ENCODE measurements at places on chromosomes 5 and 9.

DNA sequence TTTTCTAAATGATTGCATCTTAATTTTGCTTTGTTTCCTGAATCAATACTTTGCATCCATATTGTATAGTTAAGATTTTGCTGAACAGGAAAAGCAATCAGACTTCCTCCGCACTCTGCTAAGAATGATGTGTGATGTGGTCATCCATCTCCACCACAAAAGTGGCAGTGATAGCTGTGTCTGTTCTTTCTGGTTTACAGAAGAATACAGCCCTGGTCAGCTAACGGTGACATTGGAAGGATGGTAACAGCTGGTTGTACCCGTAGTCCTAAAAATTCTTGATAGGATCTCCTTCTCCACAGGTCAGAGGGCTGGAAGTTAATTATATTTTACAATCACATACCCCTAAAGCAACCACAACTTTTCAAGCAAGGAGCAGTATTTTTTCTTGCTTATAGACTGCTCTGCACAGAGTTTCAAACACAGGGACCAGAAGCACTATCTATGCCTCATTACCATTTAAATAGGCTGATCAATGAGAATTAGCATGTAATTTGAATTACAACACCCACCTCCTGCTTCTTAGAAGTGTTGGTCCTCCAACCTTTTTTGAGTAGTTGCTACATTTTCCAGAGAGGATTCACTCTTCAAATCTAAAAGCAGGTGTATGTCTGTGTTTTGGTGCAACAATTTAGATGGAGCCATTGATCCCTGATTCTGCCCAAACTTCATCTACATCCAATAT, 1191.9 kb upstream of the NUDT12 start:
- no peak for DNase-seq

GRCh38 chr9:7094576-7094975, 336.8 kb downstream of the KDM4C start:
- DNase-seq = no peak

GRCh38 chr5:18048449-18048848, 414.2 kb downstream of the TAF11L14 start:
- DNase-seq = no peak

DNA sequence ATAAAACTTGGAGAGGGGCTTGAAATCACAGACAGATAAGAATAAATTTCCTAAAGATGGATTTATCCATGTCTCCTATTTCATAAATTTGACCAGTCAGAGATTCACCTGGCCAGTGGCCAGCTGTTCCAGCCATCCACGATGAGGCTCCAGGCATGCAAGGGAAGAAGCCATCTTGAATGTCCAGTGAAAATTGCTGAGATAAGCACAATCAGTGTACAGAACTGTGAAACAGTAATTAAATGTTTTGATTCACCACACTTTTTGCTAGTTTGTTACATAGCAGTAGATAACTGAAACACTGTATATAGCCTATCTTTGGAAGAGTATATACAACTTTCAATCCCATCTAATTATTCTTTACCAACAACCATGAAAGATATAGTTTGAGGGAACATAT, 163.5 kb downstream of the HINT1 start:
- no peak for DNase-seq

DNA sequence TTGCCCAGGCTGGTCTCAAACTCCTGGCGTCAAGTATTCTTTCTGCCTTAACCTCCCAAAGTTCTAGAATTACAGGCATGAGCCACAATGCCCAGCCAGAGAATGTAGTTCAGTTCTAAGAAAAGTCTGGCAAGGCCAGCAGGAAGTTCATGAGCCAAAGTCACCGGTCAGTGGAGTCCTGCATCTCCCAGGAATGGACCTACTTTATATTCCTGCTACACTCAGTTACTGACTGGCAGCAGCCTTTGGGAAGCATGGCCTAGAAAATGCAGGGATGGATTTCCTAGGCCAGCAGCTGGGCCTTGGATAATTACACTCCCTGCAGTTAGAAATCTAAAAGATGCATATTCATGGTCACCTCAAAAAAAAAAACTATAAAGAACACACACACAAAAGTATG, 135.7 kb downstream of the CAAP1 start:
- no peak for DNase-seq

GRCh38 chr5:136123236-136123768, 9.3 kb upstream of the SMAD5 start:
- no peak for DNase-seq

DNA sequence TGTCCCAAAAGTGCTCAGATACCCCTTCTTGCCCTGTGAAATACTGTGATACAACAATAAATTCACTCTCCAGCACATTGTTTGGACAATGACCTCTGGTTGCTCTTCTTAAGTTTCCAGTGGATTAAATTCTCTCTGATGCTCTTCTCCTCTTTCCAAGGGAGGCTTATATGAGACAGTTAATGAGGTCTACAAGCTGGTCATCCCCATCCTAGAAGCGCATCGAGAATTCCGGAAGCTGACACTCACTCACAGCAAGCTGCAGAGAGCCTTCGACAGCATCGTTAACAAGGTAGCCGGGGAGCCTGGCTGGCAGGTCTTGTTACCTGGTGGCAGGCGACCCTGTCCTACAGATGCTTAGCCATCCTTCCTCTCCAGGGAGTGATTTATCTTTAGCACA, 226.5 kb downstream of the DOCK8 start:
- DNase-seq = no peak

DNA sequence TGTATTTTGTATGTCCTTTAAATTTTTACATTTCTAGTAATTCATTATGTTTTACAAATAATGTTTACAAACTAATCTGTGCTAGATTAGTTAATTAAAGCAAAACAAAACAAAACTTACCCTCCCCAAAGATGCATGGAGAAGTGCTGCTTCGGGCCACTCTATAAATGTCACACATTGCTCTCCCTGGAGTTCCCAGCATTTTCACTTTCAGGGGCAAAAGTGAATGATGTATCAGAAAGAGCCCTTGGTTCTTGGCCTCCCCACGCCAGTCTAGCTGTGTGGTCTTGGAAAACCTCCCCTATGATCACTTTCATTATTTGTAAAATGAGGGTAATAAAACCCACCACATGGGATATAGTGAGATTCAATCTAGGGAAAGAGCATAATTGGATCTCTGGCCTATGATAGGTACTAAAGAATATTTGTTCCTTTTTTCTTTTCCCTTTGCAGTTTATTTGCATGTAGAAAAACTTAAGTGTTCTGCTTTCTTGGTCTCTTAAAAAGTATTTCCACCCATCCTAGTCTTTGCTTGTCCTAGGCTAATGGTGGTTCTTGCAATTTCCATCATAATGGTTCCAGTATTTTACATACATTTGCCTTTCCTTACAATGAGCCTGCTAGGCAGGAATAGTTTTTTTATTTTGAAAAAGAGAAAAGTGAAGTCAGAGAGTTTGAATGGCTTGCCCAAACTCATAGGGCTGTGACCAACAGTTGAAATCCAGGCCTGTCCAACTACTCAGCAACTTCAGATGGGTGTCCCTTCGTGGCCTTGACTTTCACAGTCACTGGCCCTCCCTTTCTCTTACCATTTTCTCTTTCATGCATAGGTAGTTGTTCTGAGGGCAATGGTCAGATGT, 184.5 kb upstream of the KLF4 start:
- no peak for DNase-seq

GRCh38 chr9:134050726-134051125, 17.1 kb downstream of the BRD3 start:
- no peak for DNase-seq

GRCh38 chr9:16619402-16619801, 251.1 kb downstream of the BNC2 start:
- DNase-seq = no peak

DNA sequence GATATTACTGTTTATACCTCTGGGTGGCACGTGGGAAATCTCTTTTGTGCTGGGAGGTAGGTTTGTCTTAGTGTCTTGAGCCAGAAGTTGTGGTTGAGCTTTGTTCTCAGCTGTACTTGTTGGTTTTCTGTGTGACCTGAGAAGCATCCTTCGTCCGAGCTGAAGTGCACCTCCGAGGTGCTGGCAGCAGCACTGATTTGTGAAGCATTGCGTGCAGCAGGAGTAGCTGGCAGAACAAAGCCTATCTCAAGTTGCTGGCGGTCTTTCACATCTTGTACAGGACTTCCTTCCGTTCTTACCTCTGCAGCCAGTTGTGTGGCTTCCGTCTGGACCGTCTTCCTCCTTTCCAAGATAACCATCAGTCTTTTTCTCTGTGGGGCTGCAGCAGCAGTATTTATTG, 4.3 kb downstream of the PRRC2B start:
- DNase-seq = no peak

GRCh38 chr5:107735558-107735957, 64.8 kb upstream of the EFNA5 start:
- DNase-seq = no peak

DNA sequence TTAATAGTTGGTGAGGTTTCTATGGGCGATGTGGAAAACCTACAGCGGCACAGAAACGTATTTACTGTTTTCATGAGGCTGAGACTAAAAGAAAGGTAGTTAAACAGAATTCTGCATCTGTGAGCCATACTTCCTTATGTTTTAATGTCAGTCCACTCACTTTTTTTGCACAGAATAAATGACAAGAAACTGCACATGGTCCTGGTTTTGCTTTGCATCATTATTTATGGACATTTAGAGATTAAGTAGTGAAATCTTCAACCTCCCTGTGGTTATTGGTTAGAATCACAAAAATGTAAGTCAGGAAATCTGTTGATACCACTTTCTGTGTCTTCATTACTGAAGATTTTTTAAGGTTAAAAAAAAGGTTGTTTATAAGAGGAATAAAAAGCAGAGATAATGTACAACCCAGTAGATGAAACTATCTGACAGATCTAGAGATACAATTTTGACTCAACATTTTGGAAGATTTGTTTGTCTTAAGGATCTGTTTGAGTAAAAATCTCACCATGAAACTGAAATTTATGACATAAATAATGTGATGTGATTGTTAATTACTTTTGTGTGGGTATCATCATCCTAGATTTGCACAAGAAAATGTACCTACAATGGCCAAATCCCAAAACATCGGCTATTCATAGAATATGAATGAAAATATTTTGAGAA, 2.4 kb downstream of the PRR16 start:
- DNase-seq = no peak

DNA sequence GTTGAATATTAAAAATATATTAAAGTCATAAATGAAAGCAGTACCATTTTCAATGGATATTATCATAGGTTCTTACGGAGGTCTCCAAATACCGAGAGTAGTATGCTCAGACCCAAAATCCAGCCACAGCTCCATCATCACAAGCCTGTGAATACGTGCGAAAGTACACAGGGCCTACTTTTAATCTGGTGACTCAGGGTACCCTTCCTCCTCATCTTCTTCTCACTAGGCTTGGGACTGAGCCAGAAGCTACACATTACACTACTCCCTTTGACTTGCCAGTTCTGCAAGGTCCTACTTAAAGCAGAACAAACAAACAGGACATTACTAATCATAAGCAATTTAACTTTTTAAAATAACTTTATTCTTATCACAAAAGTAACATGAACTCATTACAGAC, 7.6 kb upstream of the RIC1 start:
- DNase-seq = no peak

- no peak for DNase-seq
Measured at GRCh38 chr5:10707198-10708142, 53.6 kb downstream of the DAP start.

GRCh38 chr9:16413509-16414016, 456.9 kb downstream of the BNC2 start:
- DNase-seq = no peak

GRCh38 chr9:22237497-22238363, 208.9 kb upstream of the DMRTA1 start:
- no peak for DNase-seq

DNA sequence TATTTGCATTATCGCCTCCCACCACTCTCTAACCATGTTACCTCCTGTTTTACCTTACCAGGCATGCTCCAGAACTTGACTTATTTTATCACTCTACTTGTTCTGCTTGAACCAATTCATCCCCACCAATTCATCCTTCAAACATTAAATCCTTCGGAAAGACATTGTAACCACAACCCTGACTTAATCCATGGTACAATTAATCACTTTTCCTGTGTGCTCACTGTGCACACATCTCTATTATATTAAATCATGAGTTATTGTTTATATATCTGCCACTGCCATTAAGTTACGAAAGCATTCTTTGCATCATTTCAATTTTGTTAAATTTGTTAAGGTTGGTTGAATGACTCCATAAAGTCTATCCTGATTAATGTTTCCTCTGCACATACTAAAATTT, 7.4 kb upstream of the C5orf46 start:
- DNase-seq = no peak

- DNase-seq = no peak
Measured at GRCh38 chr9:27436234-27436633, 87.9 kb upstream of the IFNK start.

DNA sequence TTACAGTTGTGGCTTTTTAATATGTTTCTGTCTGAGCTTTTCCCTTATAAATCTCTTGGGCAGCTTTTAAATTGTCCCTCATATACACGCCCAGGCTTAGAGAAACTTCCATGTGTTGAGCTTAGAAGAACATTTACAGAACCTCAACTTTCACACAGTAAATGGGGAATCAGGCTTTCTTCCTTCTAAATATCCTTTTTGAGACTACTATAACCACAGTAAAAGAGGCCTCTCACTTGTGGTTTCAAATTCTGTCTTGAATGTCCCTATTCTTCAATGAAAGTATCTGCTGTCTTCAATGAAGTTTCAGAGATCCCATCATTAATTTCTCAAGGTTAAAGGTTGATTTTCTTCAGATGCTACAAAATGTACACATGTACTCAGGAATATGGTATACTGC, 588.6 kb upstream of the DMAC1 start:
- DNase-seq = no peak

GRCh38 chr9:17906841-17907778, 328.2 kb downstream of the SH3GL2 start:
- DNase-seq = no peak

DNA sequence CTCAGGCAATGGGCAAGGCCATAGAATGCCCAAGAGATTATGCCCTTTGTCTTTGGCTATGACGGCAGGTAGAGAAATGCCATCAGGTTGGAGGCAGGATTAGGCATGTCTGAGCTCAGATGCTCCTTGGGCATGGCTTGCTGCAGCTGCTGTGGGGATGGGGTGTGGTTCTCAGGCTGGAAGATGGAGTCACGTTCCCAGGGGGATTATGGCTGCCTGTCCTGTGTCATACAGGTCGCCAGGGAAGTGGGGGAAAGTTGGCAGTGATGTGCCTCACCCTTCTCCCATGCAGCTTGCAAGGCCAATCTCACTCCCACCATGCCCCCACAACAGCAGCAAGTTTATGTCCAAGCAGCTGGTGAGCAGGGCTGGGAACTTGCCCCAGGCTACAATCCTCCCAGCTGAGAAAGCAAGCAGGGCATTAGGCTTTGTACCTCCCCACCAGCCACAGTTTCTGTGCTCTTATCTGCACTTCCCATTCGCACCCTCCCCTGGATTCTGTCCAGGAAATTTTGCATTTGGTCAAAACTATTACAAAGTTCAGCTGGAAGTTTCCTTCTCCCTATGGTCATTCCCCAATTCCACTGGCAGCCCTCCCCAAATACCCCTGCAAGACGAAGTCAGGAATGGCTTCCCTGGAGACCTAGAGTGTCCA, 1788.0 kb upstream of the NUDT12 start:
- DNase-seq = no peak

Measured in breast epithelium (tissue), 4 donors.